ENCODE measurements at places on chromosomes 2 and 18.

- DNase-seq: no peak
These were observed 15.6 kb downstream of the ODC1 start for GRCh38 chr2:10432311-10433181.

DNA sequence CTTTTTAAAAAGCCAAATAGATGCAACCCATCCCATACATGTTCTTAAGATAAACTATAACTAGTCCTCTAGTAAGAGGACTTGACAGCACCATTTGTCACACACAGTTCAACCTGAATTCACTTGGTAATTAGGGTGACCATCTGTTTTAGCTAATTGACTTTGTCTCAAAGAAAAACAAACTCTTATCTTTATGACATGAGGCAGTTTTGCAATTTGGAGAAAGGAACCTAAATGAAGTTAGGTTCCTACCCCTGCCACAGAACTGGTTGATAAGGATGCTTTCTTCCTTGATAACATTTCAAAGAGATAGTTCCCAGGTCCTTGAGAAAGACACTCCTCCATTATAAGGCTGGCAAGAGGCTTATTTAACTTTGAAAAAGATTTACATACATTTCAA is 57.4 kb upstream of the LRRTM1 start:
- DNase-seq: no peak

- DNase-seq: no peak
These were observed 59.5 kb downstream of the DIPK1C start for GRCh38 chr18:74397572-74397971.

- no peak for DNase-seq
These were observed 477.7 kb upstream of the HS6ST1 start for GRCh38 chr2:128796321-128796720.

DNA sequence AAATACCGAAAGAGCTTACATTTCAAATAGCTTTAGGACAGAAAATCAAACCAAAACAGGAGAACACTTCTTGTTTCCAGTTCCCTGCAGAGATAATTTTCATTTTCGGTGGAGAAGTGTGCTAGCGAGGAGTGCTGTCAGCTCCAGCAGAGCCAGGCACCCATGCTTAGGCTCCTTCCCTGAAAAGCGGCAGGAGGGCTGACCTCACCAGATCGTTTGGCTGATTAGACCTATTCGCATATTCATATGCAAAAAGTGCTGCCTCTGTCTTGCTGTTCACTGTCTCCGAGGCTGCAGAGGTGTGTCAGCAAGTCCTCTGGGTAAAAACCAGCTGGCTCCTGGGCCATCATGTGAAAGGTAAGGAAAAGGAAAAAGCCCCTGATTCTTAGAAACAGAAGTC is 225.8 kb upstream of the COPS8 start:
- no peak for DNase-seq

GRCh38 chr18:21262244-21262643 is 20.2 kb downstream of the GREB1L start:
- DNase-seq: no peak

DNA sequence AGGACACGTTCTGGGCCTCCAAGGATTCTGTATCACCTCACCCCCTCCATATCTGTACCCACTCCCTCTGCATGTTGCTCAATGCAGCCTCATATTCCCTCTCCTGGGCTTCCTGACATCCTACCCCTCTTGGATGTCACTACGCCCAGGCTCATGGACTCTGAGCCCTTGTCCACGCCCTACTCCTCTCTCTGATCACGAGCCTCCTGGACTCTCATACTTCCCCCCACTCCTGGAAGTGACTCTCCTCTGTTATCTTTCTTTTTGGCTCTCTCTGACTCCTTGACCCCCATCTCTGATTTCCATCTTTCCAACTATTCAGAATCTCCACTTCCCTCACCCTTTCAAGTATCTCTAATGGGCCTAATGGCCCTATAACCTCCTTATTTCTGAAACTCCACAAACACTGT is 2.1 kb downstream of the TMEM198 start:
- no peak for DNase-seq

DNA sequence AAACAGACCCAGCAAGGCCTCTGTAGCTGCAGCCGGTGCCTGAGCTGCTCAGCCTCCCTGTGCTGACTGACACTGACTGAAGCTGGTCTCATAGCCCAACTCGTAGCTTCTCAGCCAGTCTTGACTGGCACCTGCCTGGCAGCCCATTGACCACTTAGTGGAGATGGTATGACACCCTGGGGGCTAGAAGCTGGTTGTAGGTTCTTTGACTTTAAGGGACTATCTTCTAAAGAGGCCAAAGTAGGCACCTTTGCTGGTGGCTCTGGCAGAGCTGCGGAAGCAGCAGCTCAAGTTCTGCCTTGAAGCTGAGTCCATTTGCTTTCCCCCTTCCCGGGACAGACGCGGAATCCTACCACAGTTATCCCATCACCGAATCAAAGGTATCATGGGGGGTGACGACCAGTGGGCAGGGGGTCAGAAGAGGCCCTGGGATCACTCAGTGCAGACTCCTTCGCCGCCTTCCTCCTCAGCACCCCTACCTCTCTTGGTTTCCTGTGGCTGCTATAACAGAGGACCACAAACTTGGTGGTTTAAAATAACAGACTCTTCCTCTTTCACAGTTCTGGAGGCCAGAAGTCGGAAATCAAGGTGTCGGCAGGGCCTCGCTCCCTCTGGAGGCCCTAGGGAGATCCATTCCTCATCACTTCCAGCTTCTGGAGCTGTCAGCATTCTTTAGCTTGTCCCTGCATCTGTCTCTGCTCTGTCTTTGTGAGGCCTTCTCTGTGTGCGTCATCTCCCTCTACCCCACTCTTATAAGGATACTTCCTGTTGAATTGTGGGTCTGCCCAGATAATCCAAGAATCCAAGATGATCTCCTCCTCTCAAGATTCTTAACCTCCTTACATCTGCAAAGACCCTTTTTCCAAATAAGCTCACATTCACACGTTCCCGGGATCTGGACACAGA is 13.7 kb upstream of the FOSL2 start:
- DNase-seq: no peak

- DNase-seq: peak; percentile 35
These were observed 814 bp downstream of the FZD7 start for GRCh38 chr2:202034249-202035088.

DNA sequence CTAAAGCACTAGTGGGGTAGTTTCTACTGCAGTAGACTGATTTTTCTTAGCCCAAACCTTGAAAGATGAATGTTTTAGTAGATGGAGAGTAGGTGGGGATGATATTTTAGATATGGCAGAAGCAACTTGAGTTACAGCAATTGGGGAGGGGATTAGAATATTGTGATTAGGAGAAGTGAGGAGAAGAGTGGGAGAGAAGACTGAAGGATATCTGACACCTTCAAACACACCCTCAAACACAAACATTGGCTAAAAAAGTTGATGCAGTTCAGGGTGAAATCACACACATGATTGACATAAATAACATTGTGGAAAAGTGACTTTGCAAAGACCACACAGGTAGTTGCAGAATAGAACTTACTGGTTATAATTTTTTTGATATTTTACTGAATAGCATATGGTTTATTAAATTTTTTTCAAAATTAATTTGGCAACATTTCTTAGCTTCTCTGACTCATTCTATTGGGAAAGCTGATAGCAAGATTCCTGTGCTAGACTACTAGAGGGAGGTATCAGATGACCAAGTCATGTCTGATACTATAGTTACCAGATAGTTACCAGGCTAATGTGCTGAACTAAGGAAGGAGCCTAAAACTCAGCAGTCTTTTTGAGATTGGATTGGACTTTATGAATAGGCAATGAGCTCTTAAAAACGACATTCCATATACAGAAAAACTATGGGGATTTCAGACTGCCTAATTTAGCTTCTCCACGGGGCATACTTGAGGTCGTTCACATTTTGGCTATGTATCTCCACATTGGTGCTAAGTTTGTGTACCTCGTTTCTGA is 73.0 kb downstream of the ACTR3 start:
- DNase-seq: no peak

Measured in endothelial cell (in vitro differentiated cells).